ENCODE measurements at places on chromosomes 12 and 14.
A peak's percentile ranks its signal among the peaks of the same experiment; 100 is the strongest.

DNA sequence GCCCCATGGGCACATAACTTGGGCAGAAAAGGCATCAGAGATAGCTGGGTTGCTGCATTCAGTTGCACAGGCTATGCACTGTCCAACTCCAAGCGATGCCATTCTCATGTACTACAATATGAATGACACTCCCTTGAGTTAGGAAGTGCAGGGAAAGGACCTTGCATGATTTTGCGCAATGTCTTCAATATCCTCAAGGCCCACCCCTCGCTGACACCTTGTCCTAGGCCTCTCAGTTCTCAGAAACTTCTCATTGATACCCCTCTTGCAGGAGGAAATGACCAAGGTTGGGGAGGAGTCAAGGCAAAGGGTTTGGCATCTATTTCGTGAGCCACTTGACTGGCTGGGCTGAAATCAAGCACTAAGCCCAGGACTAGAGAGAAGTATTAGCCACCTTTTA, 70.4 kb downstream of the ARL6IP4 start:
- DNase-seq: no peak

DNA sequence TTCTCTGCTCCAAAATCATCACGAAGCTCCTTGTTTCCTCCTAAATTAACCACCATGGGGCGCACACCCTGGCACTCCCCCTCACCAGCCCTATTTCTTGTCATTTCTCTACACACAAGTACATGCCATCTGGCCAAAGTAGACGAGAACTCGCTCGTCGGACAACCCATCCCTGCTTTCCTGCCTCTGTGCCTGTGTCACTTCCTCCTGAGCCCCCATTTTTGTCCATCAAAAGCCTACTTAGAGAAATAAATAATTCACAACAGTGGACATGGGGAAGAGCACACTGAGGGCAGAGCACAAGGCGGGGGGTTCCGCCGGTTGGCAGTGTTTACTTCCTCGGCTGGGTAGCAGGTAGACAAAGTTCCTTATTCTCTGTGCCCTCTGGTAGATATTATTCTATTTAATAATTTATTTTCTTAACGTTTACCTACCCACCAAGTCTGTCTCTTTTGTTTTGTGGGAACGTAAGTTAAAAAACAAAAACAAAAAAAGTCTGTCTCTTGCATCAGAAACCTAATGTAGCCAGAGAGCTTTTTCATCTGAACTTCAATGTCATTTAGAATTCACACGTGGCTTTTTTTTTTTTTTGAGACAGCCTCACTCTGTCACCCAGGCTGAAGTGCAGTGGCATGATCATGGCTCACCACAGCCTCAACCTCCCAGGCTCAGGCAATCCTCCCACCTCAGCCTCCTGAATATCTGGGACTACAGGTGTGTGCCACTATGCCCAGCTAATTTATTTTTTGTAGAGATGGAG, 6.0 kb downstream of the VPS37B start:
- DNase-seq: no peak

DNA sequence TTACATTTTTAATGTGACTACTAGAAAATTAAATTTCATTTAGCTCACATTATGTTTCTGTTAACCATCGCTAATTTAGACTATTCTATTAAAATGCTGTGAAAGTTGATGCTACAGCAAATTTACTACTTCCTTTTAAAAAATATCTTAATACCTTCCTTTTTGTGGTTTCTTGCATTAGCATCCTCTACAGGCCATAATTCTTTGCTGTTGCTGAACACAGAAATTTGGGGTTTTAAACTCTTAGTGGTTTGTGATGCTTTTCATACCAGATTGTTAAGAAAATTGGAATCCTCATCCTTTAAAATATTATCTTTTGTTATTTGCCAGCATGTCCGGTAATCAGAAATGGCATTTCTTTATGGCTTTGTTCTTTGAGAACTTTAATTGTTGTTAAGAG, 18.1 kb downstream of the WNK1 start:
- DNase-seq: peak; percentile 40

DNA sequence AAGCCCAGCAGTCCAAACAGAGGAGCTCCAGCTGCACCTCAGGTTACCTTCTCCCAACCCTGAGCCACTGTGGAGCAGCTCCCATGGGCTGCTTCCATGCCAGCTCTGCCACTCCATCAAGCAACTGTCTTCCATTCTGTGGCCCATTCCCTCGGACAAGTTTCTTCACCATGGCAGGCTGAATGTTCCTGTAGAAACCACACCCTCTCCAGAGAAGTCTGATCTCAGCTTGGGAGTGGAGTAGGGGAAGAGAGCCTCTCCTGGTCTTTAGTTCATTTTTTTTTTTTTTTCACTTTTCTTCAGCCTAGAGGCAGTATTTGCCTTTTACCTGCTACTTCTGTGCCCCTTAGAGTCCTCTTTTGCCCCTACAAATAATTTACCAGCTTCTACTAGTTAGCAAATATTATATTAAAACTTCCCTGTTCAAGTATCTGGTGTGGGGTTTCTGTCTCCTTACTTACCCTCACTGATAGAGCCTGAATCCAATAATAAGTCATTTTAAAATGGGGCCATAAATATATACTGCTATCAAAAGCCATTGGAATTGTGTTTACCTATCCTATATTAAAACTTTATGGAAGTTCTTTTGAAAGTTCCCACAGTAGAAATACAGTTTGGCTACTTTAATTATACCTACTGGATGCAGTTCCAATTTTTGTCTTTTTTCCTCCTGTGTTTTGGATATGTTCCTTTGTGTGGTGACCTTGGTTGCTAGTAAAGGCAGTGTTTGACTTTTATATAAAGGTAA, 11.7 kb upstream of the SLC17A8 start:
- no peak for DNase-seq

GRCh38 chr12:25725470-25725869, 172.4 kb upstream of the LMNTD1 start:
- DNase-seq: no peak

Measured in CD4-positive, alpha-beta T cell treated with Interleukin-4 for 4 hours (primary cell).